ENCODE measurements at places on chromosomes 6 and 20.
A peak's percentile ranks its signal among the peaks of the same experiment; 100 is the strongest.

DNA sequence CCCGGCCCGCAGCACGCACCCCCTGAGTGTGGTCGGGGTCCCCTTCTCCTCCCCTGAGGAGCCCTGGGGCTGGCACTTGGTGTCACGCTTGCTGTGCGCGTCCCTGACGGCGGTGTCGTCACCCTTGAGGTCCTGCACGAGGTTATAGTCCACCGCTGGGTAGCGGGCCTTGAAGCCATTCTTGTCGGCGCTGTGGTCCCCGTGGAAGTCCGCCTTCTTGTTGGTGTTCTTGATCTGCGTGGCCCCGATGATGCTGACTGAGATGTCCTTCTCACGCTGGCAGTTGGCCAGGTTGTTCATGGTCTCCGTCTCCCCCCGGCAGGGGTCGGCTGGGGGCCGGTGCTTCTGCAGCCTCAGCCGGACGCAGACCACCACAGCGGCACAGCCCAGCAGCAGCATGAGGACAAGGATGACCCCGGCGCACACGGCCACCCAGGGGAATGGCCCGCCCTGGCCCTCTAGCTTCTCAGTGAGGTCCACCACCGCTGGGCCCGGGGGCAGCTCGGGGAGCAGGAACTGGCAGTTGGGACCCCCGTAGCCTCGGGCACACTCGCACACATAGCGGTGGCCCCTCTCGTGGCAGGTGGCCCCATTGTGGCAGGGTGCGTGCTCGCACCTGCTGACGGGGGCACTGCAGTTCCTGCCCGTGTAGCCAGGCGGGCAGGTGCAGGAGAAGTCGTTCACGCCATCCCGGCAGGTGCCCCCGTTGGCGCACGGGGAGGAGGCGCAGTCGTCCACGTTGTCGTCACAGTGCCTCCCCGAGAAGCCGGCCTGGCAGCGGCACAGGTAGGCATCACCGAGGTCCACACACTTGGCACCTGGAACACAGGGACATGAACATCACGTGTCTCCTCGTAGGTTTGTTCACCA lies 7.4 kb downstream of the DLL1 start:
- DNase-seq, result no peak

- peak; percentile 66 for DNase-seq
Observed at GRCh38 chr6:154292855-154293519, 63.6 kb downstream of the IPCEF1 start.

GRCh38 chr6:122589115-122589514 lies 21.1 kb upstream of the PKIB start:
- DNase-seq, result no peak

DNA sequence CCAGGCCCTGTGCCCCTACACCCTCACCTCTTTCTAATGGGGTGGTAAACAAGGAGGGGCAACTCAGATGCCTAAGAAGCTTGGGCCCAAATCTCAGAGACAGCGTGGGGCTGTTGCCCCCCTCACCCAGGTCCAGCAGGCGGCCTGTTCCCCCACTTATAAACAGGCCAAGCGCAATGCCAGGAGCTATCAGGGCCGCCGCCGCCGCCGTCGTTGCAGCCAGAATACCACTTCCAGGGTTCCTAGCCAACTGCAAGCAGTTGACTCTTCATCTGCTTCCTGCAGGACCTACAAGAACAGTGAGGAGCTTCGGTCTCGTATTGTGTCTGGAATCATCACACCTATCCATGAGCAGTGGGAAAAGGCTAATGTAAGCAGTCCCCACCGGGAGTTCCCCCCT lies 16.4 kb downstream of the PSMF1 start:
- no peak for DNase-seq

DNA sequence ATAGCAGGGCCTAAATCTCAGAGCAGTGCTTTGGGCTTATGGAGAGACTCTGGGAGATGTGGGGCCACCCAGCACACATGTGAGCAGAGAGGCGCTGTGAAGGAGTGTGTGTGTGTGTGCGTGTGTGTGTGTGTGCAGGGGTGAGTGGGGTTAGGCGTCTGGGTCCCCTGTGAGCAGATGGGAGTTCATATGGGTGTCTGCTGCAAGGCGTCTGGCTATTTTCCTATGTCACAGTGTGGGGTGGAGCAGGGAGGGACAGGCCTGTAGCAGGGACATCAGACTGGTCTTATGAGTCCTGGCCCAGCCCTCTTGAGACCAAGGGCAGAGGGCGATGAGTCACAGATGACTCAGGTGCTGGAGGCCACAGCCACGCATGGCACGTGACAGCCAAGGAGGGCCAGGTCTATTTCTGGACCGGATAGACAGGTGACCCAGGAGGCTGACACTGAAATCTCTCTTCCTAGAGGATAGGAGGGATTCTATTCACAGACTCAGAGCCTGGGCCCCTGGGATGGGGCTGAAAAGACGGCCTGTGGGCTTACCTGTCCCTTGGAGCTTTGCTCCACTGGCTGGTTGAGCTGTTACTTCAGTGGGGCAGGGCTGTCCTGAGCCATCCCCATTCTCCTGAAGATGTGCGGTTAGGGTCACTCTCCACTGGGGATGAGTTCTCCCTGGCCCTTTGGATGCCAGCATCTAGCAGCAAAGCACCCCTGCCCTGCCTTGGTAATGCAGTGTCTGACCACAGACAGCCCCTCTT lies 28.9 kb downstream of the VEGFA start:
- peak; percentile 90 for DNase-seq

- no peak for DNase-seq
Observed at GRCh38 chr20:2333821-2334220, 38.0 kb downstream of the TGM3 start.

DNA sequence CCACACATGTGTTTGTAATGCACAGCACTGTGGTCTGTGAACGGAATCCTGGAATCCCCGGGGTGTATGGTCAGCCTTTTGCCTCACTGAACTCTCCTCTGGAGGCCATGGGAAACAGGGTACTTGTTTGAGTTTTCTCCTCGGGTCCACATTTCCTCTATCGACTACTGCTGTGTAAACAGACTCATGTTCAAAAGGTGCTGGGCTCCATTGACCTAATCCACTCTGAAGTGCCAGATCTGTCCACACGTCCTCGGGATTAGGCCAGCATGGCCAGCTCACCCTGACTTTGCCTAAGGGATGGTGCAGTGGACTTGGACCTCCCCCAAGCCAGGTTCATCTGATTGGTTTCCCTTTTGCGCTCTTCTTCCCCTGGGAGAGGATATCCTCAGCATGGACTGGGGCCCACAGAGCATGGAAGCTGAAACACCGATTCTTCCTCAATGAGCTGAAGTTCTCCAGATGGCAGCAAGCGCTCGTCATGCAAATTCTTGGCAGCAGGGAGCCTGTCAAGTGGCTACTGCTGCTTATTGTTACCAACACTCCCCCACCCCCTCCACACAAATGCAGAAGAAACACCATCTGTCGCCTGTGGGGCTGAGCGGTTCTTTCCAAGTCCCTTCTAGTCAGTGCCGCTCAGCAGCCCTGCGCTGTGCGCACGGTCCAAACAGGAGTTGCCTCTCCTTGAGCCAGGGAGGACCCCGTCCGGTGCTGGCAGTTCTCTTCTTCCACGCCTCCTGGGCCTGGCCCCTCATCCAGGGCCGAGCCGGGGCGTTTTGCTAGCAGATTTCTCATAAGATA lies 292.6 kb upstream of the MARCKS start:
- DNase-seq, result no peak

- peak; percentile 95 for DNase-seq
Observed at GRCh38 chr20:34875642-34876405, 588 bp upstream of the ACSS2 start.

DNA sequence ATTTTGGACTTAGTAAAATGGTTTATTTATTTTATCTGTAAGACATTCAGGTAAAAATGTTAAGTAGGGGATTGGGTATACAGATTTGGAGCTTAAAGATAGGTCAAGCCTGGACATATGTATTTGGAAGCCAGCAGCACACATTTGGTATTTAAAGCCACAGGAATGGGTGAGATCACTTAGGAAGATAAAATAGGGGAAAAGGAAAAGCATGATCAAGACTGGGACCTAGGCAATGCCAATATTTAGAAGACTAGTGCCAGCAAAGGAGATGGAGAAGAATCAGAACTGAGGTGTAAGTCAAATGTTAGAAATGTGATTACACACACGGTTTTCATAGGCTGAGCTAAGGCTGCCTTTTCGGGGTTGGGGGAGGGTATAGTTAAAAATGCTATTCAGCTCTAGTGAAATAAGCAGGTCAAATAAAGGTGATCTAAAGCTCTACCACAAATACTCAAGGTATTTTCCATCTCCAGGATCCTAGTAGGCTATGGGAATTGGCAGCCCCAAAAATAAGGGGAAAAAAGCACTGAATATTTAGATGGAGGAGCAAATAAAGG lies 20.6 kb downstream of the SLC2A12 start:
- DNase-seq, result no peak

GRCh38 chr6:159953091-159953601 lies 15.7 kb upstream of the IGF2R start:
- no peak for DNase-seq

- DNase-seq, result no peak
Observed at GRCh38 chr20:4038047-4038459, 22.7 kb upstream of the RNF24 start.

GRCh38 chr20:47799116-47799715 lies 13.9 kb upstream of the SULF2 start:
- no peak for DNase-seq

- no peak for DNase-seq
Observed at GRCh38 chr20:50728486-50728980, 2.8 kb upstream of the PARD6B start.
